Activated CD4-positive, alpha-beta T cell treated with anti-CD3 and anti-CD28 coated beads, Interleukin-2, amount 10 ng/mL, durations not matched to agents 24 days and 14 days (primary cell): ENCODE measurements at places on chromosomes 7 and 10. TPM values are rescaled to one million over a fixed set of nuclear protein-coding genes. Genes with fewer than 3 reads are reported as not detected.

Gene ADCK2
- 22.9 and 28.1 TPM in 2 replicates for total RNA-seq

Gene SLC13A1
- total RNA-seq = not detected in 2 replicates

Gene GJD4
- not detected in 2 replicates for total RNA-seq

Gene JCAD
- 0.19 and 0.21 TPM in 2 replicates for total RNA-seq

Gene CHST15
- total RNA-seq = 0.16 and 0.36 TPM in 2 replicates

Gene SCIN
- not detected in 2 replicates for total RNA-seq

Gene IPMK
- 8.1 and 9.0 TPM in 2 replicates for total RNA-seq

Gene TFPI2
- total RNA-seq = not detected in 2 replicates

Gene CHRM2
- not detected in 2 replicates for total RNA-seq

Gene SLC26A5
- not detected in 2 replicates for total RNA-seq

DNA sequence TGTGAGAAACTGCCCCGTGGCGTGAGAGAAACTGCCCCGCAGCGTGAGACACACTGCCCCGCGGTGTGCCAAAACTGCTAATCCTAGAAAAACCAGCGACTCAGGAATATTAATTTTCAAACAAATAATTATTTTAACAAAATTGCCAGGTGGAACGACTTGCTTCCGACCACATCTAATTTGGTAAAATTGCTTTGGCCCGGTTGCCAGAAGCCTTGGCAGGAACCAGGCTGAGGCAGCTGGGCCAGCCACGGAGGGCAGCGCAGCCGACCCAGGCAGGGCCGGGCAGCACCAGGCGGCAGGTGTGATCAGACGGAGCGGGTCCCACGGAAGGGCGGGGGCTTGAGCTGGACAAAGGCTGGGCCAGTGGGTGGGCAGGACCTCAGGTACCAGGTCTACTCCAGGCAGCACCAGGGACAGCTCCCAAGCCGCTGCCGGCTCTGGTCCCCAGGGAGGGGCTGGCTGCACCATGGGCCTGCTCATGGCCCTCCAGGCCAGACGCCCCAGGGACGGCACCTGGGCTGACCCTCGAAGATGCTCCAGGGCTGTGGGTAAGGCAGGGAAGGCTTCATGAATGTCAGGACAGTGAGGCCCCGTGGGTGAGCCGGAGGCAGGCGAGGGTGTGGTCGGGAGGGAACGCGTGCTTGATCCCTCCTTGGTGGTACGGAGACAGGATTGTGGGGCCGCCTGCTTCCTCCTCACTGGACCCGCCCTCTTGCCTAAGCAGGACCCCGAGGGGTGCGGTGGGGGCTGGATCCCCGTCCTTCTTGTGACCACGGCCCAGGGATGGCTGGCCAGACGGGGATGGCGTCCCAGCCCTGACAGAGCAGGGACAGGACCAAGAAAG lies 7.7 kb upstream of the ADGRA1 start:
- no peaks in the 10 kb centered on the region for H3K27me3 ChIP-seq
- no peaks in the 10 kb centered on the region for H3K4me1 ChIP-seq
- DNase-seq = no peak

DNA sequence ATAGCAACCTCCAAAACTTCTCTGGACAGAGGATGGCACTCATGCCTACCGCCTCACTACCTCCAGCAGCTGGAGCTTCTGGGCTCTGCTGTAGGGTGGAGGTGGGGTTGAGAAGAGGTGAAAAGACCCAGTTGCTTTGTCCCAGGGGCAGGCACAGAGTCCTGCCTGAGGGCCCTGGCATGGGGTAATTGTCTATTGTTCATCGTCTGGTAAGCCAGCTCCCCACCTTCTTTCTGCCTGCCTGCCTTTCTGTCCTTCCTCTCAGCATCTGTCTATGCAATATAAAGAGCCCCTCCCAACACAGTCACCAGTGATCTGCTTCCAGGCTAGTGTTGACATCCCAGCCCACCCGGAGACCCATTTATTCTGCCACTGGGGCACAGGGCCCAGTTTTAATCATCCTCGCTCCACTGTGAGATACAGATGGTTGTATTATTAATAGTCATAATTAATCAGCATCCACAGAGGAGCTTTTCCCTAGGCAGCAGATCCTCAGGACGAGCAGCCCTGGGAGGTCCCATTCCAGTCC lies 39.0 kb downstream of the ZMIZ1 start:
- no peaks in the 10 kb centered on the region for H3K27me3 ChIP-seq
- no peaks in the 10 kb centered on the region for H3K36me3 ChIP-seq
- no peak overlapping the region for H3K4me3 ChIP-seq
- no peak overlapping the region for H3K27ac ChIP-seq
- peaks cover 2% of the 10 kb centered on the region for H3K4me1 ChIP-seq
- no peak for DNase-seq

GRCh38 chr10:106987362-106987761 lies 177.1 kb downstream of the SORCS1 start:
- H3K4me3 ChIP-seq = no peak overlapping the region
- H3K4me1 ChIP-seq = no peaks in the 10 kb centered on the region
- H3K27ac ChIP-seq = no peak overlapping the region
- H3K27me3 ChIP-seq = no peaks in the 10 kb centered on the region
- no peaks in the 10 kb centered on the region for H3K36me3 ChIP-seq

GRCh38 chr7:8509621-8510020 lies 76.2 kb downstream of the NXPH1 start:
- no peaks in the 10 kb centered on the region for H3K4me1 ChIP-seq
- DNase-seq = no peak
- H3K4me3 ChIP-seq = no peak overlapping the region

GRCh38 chr7:151317936-151318335 lies 23.7 kb upstream of the NUB1 start:
- peaks cover 3% of the 10 kb centered on the region for H3K36me3 ChIP-seq
- H3K27me3 ChIP-seq = no peaks in the 10 kb centered on the region
- H3K4me1 ChIP-seq = peaks cover 6% of the 10 kb centered on the region
- DNase-seq = no peak
- H3K4me3 ChIP-seq = no peak overlapping the region

GRCh38 chr7:97133159-97133558 lies 15.7 kb downstream of the SDHAF3 start:
- H3K27ac ChIP-seq = no peak overlapping the region
- no peaks in the 10 kb centered on the region for H3K27me3 ChIP-seq
- no peak overlapping the region for H3K4me3 ChIP-seq
- H3K36me3 ChIP-seq = peaks cover 13% of the 10 kb centered on the region
- DNase-seq = no peak

DNA sequence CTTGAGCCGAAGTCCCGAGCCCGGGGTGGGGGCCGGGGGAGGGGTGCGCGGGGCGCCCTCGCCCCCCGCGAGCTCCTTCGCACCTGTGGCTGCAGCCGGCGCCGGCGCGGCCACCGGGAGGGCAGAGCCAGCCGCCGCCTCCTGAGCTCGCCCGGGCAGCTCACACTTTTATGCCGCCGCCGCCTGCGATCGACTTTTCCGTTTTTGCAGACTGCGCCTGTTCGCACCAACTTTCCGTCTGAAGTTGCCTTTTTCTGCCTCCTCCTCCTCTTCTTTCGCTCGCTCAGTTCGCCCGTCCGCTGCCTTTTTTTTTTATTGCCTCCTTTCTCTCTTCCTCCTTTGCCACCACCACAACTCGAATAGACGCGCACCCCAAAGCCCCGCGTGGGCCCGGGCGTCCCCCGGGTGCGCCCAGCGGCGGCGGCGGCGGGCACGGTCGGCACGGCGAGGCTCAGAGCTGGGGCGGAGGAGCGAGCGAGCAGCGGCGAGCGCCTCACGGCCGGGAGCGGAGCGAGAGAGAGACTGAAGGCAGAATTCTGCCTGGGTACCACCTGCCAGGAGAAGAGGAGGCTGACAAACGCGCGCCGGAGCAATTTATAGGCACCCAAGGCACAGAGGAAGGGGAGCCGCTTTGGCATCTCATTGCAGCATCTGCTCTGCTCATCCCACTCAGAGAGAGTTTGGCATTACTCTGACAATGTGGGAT lies at the start of gene C1QL3:
Gene C1QL3, minus strand, starts transcription at position 569 of the 706 bp plus-strand sequence. CDS start 814 bp downstream, outside the sequence.
- peak; percentile 77 for DNase-seq
- H3K4me3 ChIP-seq = peak within 1 kb of the TSS; percentile 86
- peaks cover 3% of the 10 kb centered on the region for H3K36me3 ChIP-seq
- H3K4me1 ChIP-seq = peaks cover 4% of the 10 kb centered on the region
- H3K27ac ChIP-seq = peak within 1 kb of the TSS; percentile 60

DNA sequence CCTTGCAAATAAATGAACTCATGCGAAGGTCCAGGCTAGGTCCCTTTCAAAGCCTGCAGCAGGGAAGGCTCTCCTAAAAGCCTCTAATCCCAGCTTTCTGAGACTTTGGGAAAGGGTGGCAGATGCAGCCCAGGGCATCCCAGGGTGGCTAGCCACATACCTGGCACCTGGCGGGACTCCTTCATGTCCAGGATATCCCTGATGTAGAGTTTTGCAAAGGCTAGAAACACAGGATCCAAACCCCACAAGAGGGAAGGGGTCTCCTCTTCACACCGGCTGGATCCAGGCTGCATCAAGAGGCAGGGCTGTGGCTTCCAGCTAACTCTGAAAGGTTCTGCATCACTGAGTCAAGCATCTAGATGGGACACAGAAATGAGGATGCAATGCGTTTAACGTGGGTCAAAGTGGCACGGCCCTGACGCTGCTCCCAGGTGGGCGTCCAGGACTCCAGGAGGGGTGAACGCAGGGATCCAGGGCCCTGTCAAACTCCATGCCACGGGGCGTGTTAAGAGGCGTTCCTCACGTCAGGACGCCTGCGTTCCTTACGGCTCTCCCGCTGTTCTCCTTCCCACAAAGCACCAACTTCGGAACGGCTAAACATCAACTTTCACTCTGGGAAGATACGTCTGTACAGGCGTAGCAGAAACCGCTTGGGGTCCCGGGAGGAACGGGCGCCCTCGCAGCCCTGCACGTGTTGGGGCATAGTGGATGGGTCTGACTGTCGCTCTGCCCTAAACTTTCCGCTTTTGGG lies 507 bp downstream of the STN1 start:
- H3K4me1 ChIP-seq = peaks cover 40% of the 10 kb centered on the region
- peak overlapping the region; percentile 97 for H3K4me3 ChIP-seq
- H3K27me3 ChIP-seq = no peaks in the 10 kb centered on the region
- H3K27ac ChIP-seq = peak overlapping the region; percentile 97

DNA sequence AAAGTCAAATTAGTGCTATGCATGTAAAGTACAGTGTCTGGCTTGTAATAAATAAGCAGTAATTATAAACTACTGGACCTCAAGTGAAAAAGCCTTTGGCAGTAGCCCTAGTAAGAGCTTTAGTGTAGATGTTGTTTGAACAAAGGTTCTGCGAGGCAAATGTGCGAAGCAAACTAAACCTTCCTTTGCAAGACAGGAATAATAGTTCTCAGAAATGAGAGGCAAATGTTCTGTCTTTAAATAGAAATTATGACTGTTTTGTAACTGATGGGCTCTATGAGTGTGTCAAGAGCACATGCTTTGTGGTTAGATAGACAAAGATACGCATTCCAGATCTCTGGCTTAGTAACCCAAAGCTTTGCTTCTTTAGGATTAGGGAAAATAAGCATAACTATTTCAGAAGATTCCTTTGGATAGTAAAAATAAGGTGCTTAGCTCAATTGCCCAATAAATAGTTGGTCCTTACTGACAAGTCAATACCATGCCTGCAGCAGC lies 169.2 kb upstream of the CDC14C start:
- DNase-seq = no peak
- H3K27ac ChIP-seq = no peak overlapping the region
- no peaks in the 10 kb centered on the region for H3K27me3 ChIP-seq
- no peak overlapping the region for H3K4me3 ChIP-seq

DNA sequence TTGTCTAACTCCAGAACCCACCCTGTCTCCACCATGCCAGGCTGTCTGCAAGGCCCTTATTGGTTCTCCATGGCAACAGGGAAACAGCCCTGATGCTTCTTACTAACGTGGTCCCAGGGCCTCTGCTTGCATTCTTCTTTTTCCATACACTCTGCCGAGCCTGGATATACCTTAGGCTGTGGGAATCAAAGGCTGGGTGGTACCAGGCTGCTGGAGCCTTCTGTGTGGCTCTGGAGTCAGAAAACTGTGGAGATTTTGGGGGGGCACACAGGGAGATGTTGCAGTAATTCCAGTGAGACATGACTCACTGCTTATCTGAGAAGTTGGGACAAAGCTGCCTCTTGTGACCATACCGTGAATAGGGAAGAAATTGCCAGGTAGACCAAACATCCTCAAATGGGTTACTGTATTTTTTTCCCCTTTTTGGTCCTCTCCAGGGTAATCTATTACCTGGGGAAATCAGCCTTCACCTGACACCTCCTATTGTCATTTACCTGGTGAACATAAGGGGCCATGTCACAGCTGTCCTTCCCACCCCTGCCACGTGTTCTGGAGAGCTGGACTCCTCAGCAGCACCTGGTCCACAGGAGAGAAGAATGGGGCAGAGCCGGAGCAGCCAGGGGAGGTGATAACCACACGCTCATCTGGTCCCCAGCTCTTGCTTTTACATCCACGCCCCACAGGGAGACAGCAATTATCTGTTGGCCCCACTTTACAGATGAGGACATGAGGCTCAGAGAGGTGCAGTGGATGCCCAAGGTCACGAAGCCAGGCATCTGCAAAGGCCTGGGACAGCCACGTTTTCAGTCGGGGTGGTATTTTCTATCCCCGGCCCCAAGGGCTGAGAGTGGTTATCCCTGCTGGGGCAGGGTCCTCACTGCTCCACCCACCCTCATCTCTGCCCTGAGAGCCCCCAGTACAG lies 4.6 kb downstream of the CHST3 start:
- H3K27me3 ChIP-seq = peaks cover 30% of the 10 kb centered on the region
- H3K4me3 ChIP-seq = no peak overlapping the region
- no peaks in the 10 kb centered on the region for H3K36me3 ChIP-seq
- H3K27ac ChIP-seq = no peak overlapping the region
- no peak for DNase-seq

GRCh38 chr7:8639668-8640067 lies 206.3 kb downstream of the NXPH1 start:
- no peak overlapping the region for H3K4me3 ChIP-seq
- no peak for DNase-seq
- no peaks in the 10 kb centered on the region for H3K36me3 ChIP-seq
- H3K27me3 ChIP-seq = no peaks in the 10 kb centered on the region
- no peak overlapping the region for H3K27ac ChIP-seq

- H3K36me3 ChIP-seq = peaks cover 84% of the 10 kb centered on the region
- no peak overlapping the region for H3K27ac ChIP-seq
- no peaks in the 10 kb centered on the region for H3K27me3 ChIP-seq
- no peak overlapping the region for H3K4me3 ChIP-seq
Observed at GRCh38 chr10:80154978-80155695, 22.6 kb downstream of the PLAC9 start.

GRCh38 chr7:16455591-16455990 lies 9.9 kb downstream of the SOSTDC1 start:
- no peaks in the 10 kb centered on the region for H3K4me1 ChIP-seq
- H3K27me3 ChIP-seq = peaks cover 4% of the 10 kb centered on the region
- H3K27ac ChIP-seq = no peak overlapping the region
- no peaks in the 10 kb centered on the region for H3K36me3 ChIP-seq
- H3K4me3 ChIP-seq = no peak overlapping the region
